Mammary epithelial cell (primary cell): ENCODE measurements at places on chromosomes 12 and 14. TPM values are rescaled to one million over a fixed set of nuclear protein-coding genes. Genes with fewer than 3 reads are reported as not detected.

DNA sequence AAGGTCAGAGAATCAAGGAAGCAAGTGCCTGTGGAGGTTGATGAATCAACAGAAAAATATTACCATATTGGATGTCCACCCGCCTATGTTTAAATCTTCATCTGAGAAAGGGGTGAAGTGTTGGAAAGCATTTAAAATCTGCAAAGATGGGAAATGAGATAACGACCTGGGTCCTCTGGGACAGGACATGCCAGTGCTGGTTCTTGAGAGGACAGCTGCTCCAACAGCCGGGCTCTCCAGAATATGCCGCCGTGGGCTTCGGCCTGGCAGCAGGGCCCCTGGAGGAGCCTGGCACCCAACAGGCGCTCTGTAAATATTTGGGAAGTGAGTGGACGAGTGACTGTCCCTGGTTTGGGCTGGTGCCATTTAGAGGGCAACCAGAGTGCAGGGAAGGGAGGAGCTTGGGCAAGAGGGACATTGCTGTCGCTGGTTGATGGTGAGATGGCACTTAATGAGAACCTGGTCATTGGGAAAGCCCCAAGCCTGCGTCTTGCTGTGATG is 129.9 kb downstream of the KCNA5 start:
- no peak for DNase-seq

GRCh38 chr12:41189395-41190251 is 1.5 kb downstream of the PDZRN4 start:
- peak; percentile 1 for DNase-seq

DNA sequence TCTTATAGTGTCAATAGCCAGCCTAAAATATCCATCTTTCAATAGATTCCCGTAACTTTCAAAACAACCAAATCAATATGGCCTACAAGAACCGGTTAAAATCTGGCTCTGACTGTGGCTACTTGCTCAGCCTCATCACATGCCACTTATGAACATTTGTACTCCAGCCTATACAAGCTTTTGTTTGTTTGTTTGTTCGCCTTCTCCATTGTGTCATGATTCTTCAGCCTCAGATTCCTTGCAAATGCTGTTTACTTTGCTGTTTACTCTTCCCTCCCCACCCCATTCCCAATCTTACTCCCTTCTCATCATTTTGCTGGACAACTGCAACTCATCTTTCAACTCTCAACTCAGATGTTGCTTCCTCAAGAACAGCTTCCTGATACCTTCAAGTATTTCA is 161.2 kb downstream of the CAPZA3 start:
- DNase-seq = no peak

DNA sequence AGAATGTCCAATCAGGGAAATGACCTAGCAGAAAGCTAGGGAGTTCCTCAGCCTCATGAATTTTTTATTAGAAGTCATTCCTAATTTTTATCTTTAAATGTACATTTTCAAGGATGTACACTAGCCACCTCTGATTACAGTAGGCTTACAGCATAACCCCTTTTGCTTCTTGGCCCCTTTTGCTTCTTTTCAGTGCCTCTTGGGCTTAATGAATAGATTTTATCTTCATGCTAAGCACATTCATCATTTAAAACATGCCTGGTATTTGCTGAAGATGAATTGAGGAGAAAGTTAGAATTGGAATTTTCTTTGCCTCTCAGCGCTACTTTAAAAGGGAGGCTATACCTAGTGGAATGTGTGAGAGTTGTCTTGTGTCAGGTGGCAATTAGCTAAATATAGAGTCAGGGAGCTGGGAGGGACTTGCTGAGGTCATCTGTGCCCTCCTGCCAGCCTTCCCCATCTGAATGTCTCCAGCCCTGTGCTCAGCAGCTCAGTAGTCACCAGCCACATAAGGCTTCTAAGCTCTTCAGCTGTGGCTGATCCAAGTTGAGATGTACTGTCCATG is 132.1 kb downstream of the SAMD4A start:
- no peak for DNase-seq

DNA sequence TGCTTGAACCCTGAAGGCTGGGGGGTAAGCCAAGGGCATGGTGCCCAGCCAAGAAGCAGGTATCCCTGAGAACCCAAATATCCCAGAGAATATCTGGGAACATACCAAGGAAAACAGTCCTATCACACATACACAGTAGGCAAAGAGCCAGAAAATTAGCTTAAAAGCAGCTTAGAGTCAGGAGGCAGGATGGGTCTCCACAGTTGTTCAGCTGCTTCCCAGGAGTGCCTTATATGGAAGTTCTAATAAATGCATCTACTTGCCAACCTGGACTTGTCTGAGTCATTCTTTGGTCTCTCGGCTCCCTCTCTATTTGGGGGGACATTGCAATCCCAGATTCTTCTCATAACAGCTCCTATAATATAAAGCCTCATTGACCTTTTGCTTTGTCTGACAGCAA is 9.0 kb upstream of the GPR135 start:
- DNase-seq = no peak

DNA sequence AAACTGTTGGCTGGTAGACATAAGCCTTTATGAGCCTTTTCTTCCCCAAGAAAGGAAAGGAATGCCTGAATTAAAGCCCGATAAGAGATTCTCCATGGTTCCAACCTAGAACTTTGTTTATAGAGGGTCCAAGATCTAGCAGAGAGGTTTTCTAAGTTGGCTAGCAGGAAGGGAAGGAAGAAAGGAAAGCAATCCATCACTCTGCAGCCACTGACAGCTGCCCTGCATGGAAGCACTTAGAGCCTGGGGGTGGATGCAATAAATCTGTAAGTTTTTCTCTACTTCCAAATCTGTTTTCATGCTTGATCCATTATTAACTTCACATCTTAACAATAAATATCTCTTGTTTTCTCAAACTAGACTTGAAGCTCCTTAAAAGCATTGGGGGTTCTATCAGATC is 224.4 kb downstream of the KSR2 start:
- DNase-seq = no peak

DNA sequence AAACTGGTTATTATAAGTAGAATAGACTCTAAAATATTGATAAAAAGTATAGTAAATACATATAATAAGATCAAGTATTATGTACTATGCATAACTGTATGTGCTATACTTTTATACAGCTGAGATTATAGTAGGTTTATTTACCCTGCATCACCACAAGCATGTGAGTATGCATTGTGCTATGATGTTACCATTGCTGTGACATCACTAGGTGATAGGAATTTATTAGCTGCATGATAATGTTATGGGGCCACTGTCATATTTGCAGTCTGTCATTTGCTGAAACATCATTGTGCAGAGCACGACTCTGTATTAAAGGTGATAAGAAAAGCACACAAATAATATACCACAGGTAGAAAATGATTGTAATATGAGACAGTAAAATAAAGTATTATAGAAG is 385.6 kb downstream of the ZFP36L1 start:
- no peak for DNase-seq

DNA sequence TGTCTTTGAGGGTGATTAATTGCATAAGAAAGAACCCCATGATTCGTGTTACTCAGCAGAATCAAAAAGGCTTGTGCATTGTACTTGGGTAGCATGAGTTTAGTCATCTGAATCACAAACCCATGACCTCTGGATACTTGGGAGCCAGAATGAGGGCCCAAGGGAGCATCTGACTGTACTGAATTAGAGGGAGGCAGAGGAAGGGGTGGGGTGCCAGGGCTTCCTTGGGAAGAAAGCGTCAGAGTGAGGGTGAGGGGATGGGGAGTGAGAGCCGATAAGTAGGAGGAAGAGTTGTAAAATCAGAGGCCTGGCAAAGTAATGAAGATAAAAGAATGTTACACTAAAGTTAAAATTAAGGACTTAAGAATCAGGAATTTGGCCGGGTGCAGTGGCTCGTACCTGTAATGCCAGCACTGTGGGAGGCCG is 29.8 kb downstream of the GPRC5D start:
- DNase-seq = peak; percentile 62

DNA sequence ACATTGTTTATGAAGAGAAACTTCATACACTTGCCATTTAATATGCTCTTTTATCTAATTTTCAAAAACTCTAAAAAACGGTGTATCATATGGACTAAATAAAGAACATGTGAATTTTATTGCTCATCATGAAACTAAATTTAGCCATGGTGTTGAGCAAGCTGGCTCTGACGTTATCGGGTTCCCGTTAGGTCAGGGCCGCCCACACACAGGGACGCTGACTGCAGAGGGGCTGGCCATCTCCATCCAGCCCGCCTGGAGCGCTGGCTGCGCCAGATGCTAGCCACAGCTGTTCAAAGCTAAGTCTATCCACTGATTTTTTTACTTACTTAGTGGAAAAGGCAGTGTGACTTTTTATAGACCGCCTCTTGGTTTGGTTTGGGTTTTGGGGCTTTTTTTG is 36.5 kb upstream of the DYNC1H1 start:
- DNase-seq = peak; percentile 60

SLC25A21 gene
- total RNA-seq = 0.99 and 1.1 TPM in 2 replicates

ACSM4 gene
- not detected for total RNA-seq
